CD8-positive, alpha-beta memory T cell (primary cell): ENCODE measurements at places on chromosomes 11 and 22. TPM values are rescaled to one million over a fixed set of nuclear protein-coding genes. Genes with fewer than 3 reads are reported as not detected.

DNA sequence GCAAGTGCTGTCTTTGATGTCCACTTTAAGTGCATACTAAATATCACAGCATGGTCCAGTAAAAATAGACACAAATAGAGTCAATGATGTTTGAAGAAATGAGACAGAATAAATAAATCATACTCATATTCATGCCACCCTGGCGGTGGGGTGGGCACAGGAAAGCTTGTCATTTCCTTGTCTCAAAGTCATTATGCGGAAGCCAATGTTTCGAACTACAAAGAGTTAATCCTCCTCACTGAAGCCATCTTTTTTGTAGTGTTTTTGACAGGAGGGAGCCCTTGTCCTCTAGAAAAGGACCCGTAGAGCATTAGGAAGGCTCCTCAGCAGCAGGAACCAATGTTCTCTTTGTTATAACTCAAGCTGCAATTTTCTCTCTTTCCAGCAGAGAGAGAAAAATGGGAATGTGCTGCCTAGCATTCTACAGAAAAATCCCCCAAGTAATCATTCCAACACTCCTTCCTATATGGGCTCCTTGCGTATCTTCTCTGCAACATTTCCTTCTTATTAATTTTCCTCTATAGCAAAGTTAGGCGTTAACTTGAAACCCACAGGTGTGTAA lies 30.6 kb downstream of the SC5D start:
- no peak for DNase-seq

Gene ART1
- total RNA-seq, result not detected

Gene SCGB1D4
- not detected for total RNA-seq

Gene CSNK2A3
- total RNA-seq, result 2.6 TPM

DNA sequence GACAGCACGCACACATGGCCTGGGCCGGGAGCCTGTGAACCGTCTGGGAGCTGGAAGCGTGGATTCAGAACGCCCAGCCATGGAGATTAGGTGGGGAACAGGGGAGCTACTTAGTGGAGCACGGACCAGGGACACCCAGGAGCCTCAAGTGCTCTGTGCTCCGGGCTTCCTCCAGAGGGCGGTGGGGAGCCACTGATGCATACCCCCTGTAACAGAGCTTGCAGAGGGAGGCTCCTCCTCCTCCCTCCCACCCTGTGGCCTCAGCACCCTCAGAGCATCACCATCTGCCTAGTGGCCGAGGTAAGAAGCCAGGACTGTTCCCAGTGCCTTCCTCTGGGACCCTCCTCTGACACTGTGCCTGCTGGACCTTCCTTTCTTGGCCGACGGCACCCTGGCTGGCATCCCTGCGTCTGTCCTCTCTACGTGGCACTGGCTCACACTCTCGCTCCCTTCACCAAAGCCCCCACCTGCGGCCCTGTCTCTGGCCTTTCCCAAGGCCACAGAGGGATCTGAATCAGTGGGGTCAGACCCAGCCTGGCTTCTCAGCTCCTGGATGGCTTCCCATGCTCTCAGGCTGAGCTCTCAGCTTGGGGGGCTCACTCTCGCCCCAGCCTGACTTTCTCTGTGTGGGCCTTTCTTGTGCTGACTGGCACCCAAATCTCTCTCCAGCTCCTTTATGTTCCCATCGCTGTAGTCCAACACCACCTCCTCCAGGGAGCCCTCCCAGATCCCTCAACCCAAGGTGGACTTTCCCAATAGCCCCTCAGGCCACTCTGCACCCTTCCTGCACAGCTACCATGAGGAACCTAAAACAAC lies 780.9 kb downstream of the BRD1 start:
- no peak for DNase-seq

Gene BARX2
- not detected for total RNA-seq
